ENCODE measurements at places on chromosomes 11 and 22. TPM values are rescaled to one million over a fixed set of nuclear protein-coding genes. Genes with fewer than 3 reads are reported as not detected.

DNA sequence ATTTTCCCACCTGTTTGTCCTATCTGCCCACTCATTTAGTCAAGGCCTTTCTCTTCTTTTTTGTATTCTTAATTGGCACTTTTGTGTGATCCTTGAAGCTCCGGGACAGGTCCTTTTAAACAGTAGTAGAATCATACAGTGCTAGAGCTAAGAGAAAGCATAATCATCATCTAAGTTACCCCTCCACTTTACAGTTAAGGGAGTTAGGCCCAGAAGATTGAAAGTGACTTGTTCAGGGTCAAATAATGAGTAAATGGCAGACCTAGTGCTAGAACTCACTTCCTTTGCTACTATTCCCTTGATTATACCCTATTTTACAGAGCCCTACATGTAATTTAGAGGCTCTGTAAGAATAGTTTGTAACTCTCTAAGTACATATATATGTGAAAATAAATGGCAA lies 2.5 kb downstream of the USP47 start:
- DNase-seq = no peak

DNA sequence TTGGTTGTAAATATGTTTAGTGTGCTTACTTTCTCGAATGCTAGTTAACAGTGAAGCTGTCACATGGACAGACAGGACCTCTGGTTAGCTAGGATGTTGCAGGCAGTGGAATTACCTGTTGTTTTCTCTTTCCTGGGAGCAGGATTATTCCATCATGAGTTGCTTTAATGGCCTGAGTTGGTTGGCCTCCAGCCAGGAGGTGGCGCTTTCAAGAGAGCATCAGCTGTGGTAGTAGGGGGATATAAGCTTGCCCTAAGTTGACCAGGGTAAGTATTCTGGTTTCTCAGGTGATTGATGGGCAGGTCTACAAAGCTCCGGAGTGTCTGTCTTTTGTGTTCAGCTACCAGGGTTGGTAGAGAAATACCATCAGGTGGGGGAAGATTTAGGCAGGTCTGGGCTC lies 43.5 kb downstream of the NELL1 start:
- DNase-seq = no peak

- DNase-seq = no peak
Observed at GRCh38 chr11:71395263-71395560, 53.0 kb downstream of the DHCR7 start.

GRCh38 chr11:3205261-3206155 lies 13.1 kb downstream of the MRGPRG start:
- DNase-seq = no peak

- DNase-seq = no peak
Observed at GRCh38 chr11:69138265-69138664, 17.5 kb upstream of the SMIM38 start.

The OR51B2 gene
- not detected for total RNA-seq

The ANO9 gene
- 17.0 TPM for total RNA-seq

The PACSIN2 gene
- total RNA-seq = 145 TPM

Data from upper lobe of left lung (tissue), 6 donors.